ENCODE measurements at places on chromosomes 5 and 9.

DNA sequence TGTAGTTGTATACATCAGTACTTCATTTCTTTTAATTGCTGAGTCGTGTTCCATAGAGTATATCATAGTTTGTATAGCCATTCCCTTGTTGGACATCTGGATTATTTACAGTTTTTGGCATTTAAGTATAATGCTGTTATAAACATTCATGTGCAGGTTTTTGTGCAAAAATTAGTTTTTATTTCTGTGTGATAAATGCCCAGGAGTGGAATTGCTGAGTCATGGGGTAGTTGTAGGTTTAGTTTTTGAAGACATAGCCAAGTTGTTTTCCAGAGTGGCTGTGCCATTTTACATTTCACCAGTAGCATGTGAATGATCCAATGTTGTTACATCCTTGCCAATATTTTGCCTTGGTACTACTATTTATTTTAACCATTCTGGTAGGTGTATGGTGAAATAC is 12.5 kb downstream of the ZNF354B start:
- no peak for DNase-seq

DNA sequence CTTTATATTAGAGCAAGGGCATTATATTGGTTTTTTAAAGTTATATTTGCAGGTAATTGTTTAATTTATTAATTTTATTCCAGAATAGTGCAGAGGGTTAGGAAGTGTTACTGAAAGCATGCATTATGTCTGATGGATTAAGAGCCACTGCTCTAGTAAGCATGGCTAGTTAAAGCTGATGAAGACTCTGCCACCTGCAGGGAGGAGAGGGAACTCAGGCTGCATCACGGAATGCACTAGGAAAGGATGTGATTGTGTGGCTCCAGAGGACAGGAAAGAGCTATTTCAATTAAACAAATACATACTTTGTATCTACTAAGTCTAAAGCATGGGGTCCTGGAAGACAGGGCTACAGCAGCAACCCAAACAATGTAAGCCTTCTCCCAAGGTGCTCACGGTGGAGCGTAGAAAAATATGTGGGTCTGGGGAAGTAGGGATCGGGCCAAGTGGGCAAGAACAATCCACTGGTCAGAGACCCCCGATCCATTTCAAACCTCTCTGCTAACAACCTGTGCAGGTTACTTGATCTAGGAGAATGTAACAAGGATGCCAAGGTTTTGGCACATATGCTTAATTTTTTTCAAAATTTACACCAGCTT is 15.3 kb upstream of the GRXCR2 start:
- DNase-seq: peak; percentile 74

DNA sequence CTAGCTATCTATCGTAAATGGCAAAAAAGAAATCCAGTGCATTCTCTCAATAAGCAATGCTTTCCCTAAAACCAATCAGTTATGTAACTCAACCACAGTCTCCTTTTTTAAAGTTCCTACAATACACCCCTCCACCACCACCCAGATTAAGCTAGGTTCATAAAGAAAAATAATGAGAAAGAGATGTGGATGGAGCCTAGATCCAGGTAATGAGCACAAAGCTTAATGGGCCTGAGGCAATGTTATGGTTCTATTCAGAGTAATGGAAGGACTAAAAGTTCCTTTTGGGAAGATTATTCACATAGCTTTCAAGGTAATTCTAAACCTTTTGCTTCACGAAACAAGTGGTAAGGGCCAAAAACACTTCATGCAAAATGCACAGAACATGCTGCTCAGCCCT is 113.5 kb downstream of the MPDZ start:
- DNase-seq: no peak

- no peak for DNase-seq
Measured at GRCh38 chr5:100760688-100761087, 142.4 kb downstream of the ST8SIA4 start.

GRCh38 chr5:31867219-31867618 is 228.3 kb downstream of the PDZD2 start:
- DNase-seq: peak; percentile 66

DNA sequence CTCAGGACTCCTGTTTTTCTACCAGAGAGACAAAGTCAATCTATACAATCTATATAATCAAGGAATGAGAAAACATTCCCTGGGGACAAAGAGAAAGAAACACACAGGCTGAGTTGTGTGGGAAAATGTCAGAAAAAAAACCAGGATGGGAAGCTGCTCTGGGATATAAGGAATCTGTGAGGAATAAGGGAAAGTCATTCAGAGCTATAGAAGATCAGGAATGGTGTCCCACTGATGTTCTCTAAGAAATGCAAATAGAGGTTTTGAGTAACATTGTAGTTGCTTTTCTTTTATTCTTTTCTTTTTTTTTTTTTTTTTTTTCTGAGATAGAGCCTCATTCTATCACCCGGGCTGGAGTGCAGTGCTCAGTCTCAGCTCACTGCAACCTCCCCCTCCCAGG is 605.9 kb upstream of the KLF4 start:
- no peak for DNase-seq

DNA sequence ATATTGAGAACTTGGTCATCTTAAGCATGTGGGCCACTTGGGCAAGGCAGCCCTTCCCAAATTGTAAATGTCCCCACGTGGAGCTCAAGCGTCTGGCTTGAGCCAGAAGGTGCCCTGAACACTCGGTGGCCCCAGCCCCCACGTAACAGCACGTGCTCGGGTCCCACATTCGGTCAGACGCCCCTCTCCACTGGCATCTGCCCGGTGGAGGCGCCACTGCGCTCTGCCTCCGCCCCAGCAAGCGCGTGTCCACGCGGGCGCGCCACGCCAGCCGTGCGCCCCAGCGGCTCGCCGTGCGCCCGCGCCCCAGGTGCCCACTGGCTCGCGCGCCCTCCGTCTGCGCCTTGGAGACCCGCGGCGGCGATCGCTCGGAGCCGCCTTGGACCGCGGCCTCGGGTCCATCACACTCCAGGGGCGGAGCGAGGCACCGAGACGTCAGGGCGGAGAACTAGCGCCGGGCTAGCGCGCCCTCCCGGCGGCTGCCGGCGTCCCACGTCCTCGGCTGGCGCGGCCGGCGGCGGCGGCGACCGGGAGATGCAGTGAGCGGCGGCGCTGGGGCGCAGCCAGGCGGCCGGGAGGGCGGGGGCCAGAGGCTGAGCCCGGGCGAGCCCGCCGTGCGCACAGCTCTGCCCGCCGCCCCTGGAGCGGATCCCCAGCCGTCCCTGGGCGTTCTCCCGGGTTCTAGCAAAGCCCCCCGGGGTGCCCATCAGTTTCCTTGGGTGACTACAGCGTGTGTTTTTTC is at the start of gene PALM2AKAP2:
Gene PALM2AKAP2, plus strand, starts transcription at position 488 of the 742 bp plus-strand sequence. CDS start 291 bp downstream, outside the sequence.
- peak; percentile 89 for DNase-seq

DNA sequence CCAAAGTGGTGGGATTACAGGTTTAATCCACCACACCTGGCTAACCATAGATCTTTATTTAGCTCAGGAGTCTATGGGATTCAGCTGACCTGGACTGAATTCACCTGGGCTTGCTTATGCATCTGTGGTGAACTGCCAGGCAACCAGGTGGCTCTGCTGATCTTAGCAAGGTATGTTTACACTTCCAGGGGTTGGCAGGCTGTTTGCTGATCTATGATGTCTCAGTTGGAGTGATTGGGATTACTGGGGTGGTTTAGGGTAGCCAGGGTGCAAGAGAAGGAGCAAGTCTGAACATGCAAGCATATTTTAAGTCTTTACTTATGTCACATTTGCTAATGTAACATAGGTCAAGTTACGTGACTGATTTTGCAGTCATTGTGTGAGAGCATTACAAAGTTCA is 63.6 kb upstream of the JAK2 start:
- DNase-seq: no peak

- DNase-seq: no peak
Measured at GRCh38 chr5:96088706-96089498, 127.3 kb upstream of the ELL2 start.

GRCh38 chr5:16841416-16841815 is 94.7 kb downstream of the MYO10 start:
- no peak for DNase-seq

GRCh38 chr5:78537821-78538220 is 110.8 kb downstream of the LHFPL2 start:
- DNase-seq: no peak

- peak; percentile 74 for DNase-seq
Measured at GRCh38 chr5:171311322-171312077, 2.5 kb downstream of the TLX3 start.

GRCh38 chr5:95076395-95077185 is 208.3 kb downstream of the MCTP1 start:
- no peak for DNase-seq

DNA sequence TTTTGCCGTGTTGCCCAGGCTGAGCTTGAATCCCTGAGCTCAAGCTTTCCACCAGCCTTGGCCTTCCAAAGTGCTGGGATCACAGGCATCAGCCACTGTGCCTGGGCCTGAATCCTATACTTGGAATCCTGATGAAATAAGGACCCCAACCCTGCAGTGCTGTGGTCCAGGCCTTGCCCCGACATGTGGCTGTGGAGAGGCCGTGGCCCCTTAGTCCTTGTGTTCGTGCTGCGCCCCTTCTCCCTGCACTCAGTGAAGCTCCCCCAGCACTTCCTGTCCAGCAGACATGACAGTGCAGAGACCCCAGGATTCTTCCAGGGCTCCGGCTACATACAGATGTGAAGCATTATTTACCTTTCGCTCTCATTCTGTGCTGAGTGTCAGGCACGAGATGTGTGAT is 52.9 kb downstream of the EHMT1 start:
- no peak for DNase-seq

- no peak for DNase-seq
Measured at GRCh38 chr9:72440992-72441847, 76.2 kb upstream of the ZFAND5 start.

- no peak for DNase-seq
Measured at GRCh38 chr5:96065685-96066385, 104.2 kb upstream of the ELL2 start.

DNA sequence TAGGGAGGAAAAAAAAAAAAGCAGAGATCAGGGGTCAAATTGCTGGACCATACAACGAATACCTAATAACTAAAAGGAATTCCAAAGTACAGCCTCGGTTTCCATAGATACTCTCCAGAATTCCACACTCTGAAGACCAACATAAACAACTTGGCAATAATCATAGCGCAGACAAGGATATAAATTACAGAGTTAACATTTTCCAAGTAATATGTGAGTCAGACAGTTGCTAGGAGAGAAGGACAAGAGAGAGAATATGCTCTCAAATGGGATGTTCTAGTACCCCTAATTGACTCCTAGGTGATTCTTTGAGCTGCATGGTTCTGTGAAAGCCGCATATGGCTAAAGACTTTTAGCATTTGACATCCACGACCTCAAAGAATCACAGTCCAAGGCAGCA is 165.2 kb downstream of the FRMD3 start:
- no peak for DNase-seq

- no peak for DNase-seq
Measured at GRCh38 chr9:73583576-73583975, 431.9 kb downstream of the ANXA1 start.

DNA sequence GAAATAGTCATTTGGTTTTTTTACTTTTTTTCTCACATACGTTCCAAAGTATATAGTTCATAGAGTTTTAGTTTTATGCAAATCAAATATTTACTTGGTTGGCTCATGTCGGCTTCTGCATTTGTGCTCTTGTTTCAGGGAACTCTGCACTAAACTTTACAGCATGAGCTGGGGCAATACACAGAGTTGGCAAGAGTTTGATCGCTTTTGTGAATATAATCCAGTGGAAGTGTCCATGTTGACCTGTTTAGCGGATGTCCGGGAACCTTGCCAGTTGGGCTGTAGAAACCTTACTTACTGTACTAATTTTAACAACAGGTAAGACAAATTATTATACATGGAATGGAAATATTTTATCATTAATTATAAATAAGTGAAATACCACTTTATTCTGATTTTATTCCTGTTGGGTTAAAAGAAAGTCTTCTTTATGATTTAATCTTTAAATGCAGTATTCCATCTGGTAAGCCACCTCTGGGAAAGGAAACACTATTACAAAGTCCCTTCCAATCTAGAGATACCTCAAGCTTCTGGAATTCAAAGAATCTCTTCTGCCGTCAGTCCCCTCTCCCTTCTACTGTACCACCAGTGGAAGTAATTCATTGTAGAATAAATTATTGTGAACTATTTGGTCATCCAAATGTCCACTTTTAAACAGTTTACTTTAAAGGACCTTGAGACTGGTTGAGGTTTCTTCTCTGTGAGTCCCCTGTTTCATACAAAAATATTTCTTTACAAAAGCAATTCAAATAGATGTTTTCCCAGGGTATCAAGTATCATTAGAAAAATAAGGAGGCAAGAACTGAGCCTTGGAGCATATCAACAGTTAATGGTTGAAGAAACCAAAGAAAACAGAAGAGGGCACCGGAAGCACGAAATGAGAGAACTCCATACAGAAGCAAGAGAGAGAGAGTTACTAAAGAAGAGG is 45.2 kb upstream of the GLIPR2 start:
- no peak for DNase-seq

- DNase-seq: no peak
Measured at GRCh38 chr5:306011-306805, 15.3 kb upstream of the AHRR start.

Data from islet precursor cell (in vitro differentiated cells).